Naive thymus-derived CD4-positive, alpha-beta T cell (primary cell): ENCODE measurements at places on chromosomes 16 and 17. TPM values are rescaled to one million over a fixed set of nuclear protein-coding genes. Genes with fewer than 3 reads are reported as not detected.

DNA sequence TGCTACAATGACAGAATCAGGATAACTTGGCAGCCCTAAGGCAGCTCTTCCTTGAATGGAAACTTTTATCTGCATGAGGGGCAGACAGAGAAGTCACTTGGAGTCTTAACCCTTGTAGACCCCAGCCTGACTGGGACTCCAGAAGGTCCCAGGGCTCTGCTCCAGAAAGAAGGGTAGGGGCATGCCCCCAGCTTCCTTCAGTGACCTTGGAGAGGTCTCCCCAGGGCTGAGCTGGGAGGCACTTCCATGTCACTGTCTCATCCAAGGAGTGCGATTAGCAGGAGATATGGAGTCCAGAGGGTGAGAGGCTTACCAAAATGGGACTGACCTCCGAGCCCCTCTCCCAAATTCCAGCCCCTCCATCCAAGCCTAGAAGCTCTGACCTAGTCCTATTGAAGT is 3.4 kb upstream of the NLRC5 start:
- H3K4me1 ChIP-seq = peaks cover 21% of the 10 kb centered on the region
- H3K4me3 ChIP-seq = no peak overlapping the region
- no peak for DNase-seq
- no peaks in the 10 kb centered on the region for H3K27me3 ChIP-seq

The MTSS2 gene
- 4.2 TPM for total RNA-seq

The SMIM5 gene
- total RNA-seq = 2.4 TPM

DNA sequence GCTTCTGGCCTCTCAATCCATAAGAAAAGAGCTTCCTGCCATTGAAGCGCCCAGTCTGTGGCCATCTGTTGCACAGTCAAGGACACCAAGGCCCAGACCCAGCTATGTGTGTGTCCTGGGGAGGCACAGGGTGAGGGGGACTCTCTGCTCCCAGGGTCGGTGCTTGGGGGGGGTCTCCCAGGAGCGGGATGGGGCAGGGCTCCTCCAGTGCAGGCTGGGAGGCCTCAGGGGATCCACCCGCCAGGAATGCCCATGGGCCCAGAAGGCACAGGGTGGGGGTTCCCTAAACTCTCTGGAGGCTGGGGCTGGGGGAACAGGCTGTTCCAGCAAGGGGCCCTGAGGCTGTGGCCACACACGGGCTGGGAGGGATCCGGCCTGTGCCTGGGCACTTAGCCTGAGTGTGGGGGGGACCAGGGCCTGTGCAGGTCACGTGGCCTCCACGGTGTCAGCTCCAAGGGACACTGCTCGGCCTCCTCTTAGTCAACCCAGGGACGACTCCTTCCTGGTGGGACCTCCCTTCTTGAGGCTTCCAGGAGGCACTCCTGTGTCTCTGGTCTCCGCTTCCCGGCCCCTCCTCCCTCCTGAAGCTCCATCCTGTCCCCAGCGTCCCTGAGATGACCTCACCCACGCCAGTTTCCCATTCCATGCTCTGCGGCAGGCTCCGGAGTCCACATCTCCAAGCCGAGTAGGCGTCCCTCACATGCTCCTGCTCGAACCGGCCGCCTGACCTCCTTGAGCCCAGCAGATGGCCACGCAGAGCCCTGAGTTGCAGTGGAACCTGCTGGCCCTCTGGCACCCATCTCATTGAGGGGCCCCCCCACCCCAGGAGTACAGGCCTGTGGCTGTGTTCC is 23.1 kb upstream of the BAHCC1 start:
- no peaks in the 10 kb centered on the region for H3K4me1 ChIP-seq
- H3K27ac ChIP-seq = no peak overlapping the region
- no peak overlapping the region for H3K4me3 ChIP-seq
- no peaks in the 10 kb centered on the region for H3K27me3 ChIP-seq

- no peaks in the 10 kb centered on the region for H3K27me3 ChIP-seq
- no peak for DNase-seq
- no peak overlapping the region for H3K4me3 ChIP-seq
Measured at GRCh38 chr16:59114790-59115189, 380.7 kb upstream of the GOT2 start.

The GDPD3 gene
- total RNA-seq = 39.3 TPM

DNA sequence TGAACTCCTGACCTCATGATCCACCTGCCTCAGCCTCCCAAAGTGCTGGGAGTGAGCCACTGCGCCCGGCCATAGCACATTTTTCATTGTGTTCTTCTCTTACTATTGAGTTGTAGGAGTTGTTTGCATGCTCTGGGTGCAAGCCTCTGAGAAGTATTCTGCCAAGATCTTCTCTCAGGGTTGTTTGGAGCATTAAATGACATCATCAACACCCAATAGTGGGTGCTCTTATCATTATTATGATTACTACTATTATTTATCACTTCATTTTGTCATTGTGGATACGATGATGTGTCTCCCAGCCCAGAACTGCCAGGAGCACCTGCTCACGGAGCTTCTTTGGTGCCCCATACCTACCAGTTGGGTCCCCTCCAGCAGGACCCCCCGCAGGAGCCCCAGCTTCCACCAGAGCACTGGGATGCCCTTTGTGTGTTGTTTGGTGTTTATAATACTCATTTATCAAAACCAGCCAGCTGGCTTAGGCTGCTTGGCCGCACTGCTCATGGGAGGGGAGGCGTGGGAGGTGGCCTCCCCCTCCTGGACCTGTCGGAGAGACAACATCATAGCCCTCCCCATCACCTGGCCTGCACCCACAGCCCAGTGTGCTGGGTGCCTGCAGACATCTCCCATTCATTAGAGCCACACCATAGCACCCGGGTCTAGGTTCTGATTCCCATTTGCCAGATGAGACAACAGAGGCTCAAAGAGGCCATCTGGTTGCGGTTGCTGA is 12.9 kb upstream of the MAP2K3 start:
- no peaks in the 10 kb centered on the region for H3K27me3 ChIP-seq
- no peak for DNase-seq
- H3K36me3 ChIP-seq = no peaks in the 10 kb centered on the region
- no peak overlapping the region for H3K4me3 ChIP-seq

DNA sequence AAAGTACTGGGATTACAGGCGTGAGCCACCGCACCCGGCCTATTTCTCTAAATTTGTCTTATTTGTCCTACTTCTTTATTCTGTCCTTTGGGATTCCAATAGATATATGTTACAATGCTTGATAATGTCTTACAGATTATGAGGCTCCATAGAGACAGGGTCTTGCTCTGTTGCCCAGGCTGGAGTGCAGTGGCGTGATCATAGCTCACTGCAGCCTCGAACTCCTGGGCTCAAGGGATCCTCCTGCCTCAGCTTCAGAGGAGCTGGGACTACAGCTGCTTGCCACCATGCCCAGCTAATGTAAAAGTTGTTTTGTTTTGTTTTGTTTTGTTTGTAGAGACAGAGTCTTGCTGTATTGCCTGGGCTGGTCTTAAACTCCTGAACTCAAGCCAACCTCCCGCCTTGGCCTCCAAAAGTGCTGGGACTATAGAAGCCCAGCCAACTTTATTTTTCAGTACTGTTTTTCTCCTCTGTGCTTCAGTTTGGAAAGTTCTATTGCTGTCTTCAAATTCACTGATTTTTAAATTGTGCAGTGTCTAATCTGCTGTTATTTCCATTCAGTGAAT is 10.3 kb downstream of the ANKRD13B start:
- H3K4me1 ChIP-seq = no peaks in the 10 kb centered on the region
- H3K4me3 ChIP-seq = no peak overlapping the region
- no peak overlapping the region for H3K27ac ChIP-seq
- no peaks in the 10 kb centered on the region for H3K36me3 ChIP-seq
- no peak for DNase-seq

- no peak overlapping the region for H3K27ac ChIP-seq
- H3K4me3 ChIP-seq = no peak overlapping the region
- no peaks in the 10 kb centered on the region for H3K36me3 ChIP-seq
- no peaks in the 10 kb centered on the region for H3K27me3 ChIP-seq
- DNase-seq = no peak
Measured at GRCh38 chr17:180381-181244, 837 bp downstream of the DOC2B start.

The ERN2 gene
- total RNA-seq = not detected in 2 replicates

DNA sequence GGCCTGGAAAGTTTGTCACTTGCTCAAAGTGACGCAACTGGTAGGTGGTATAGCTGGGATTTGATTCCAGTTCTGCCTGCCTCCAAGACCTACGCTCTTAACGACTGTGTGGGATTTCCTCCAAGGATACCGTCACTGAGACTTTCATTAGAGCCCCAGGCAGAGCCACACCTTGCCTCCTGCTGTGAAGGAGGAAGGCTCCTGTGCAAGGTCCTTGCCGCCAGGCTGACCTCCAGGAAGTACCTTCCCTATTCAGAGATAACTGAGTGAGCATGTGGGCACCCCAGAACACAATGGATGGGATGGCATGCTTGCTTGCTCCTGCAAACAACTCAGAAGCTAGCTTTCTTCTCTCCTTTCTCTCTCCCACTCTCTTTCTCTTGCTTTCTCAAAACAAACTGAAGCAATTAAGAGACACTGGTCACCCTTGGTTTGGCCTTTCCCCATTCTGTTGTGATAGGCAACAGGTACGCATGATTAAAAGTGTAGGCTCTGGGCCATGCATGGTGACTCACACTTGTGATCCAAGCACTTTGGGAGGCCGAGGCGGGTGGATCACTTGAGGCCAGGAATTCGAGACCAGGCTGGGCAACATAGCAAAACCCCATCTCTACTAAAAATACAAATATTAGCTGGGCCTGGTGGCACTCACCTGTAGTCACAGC is 30.7 kb downstream of the CACNG3 start:
- H3K36me3 ChIP-seq = no peaks in the 10 kb centered on the region
- H3K27me3 ChIP-seq = no peaks in the 10 kb centered on the region
- H3K4me1 ChIP-seq = no peaks in the 10 kb centered on the region
- DNase-seq = no peak
- no peak overlapping the region for H3K27ac ChIP-seq
- H3K4me3 ChIP-seq = no peak overlapping the region

DNA sequence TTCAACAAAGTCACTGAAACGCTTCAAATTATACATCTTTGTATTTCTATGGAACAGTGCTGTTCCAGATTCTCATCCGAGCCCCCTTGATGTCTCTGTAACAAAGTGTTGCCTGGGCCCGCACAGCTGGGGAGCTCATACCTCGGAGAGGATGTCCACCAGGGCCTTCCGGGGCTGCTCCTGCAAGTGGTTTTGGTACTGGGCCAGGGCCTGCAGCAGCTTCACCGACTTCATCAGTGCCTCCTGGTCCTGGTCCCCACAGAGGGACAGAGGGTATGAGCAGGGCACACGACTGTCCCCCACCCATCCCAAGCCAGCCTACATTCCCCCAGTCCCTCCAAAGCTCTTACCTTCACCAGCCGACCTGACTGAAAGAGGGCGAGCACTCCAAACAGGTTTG is 1.5 kb downstream of the MYBBP1A start:
- H3K4me3 ChIP-seq = no peak overlapping the region
- H3K27ac ChIP-seq = peak overlapping the region; percentile 79
- peaks cover 53% of the 10 kb centered on the region for H3K36me3 ChIP-seq
- no peak for DNase-seq
- H3K27me3 ChIP-seq = no peaks in the 10 kb centered on the region
- H3K4me1 ChIP-seq = peaks cover 20% of the 10 kb centered on the region

GRCh38 chr16:10571354-10571753 is 9.0 kb downstream of the EMP2 start:
- DNase-seq = no peak
- no peak overlapping the region for H3K4me3 ChIP-seq
- no peaks in the 10 kb centered on the region for H3K27me3 ChIP-seq
- H3K36me3 ChIP-seq = no peaks in the 10 kb centered on the region
